NCI-H1092 (cell line): ENCODE measurements at places on chromosomes 4 and X.

DNA sequence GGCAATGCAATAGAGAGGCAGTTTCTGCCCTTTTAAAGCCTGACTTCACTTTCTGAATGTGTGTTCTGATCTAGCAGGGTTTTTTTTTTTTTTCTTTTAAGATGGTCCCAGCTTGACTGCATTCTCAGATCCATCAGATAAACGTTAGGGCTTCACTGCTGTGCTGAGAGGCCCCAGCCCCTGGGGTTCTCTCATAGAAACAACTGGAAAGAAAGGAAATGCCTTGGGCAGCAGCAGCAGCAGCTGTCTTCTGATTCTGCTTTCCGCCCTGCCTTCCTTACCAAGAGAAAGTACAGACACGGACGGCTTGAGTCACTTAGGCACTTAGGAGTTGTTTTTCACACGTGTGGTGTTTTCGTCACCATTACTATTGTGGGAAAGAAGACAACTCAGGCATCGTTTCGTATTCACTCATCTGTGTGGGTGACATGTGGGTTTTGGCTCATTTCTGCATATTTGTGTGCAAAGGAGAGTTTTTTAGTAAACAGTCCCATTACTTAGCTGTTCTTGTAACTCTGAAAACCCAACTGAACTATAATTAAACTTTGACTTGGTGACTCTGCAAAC, 172.0 kb downstream of the PTTG2 start:
- no peak for DNase-seq

DNA sequence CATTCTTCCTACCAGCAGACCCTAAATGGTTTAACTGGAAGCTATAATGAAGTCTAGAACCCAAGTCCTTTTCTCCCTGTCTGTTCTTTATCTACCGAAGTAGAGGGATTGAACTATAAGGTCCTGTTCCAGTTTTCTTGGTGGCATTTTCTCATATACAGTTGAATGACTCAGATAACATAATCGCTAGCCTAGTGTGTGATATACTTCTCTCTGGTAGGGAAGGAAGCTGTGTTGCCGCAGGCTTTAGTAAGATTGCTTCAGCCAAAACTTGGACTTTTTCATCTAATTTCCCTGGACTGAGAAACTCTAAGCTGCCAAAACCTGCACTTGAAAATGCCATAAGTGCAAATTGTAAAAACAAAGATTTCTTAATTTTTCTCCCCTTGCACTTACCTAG, 123.4 kb downstream of the NWD2 start:
- DNase-seq = no peak

DNA sequence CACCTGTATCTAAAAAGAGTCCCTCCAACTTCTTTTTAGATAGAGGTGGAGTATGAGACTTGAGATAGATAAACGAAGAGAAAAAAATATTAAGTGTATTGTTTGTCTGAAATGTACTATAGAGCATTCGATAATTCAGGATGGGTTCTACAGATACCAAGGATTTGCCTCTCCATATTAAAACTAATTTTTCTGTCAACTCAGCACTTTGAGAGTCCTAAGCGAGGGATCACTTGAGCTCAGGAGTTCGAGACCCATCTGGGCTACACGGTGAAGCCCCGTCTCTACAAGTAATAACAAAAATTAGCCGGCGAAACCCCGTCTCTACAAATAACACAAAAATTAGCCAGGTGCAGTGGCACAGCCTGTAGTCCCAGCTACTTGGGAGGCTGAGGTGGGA, 1.5 kb downstream of the DNAAF6 start:
- no peak for DNase-seq

DNA sequence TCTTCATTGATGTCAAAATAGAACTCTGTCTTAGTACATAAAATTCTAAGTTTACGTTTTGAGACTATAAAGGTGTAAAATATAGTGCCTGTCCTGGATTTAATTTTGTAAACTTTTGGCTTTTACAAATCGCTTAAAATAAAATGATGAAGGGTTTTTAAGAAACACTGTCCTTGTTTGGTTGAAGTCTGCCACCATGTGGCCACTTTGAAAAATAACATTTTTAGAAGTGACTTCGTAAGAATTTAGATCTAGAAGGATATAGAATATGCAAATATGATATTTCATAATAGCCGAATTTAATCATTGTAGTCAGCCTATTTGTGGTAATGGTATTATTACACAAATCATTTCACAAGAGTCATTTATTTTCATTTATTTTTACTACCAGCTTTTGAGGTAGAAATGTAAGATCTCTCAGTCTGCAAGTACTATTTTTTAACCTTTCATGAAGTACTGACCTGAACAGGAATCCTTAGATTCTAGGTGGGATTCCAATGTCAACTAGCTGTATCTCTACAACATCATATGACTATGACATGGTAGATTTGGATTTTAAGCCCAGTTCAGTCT, 31.0 kb upstream of the FAT4 start:
- DNase-seq = no peak

GRCh38 chrX:26032111-26032912, 105.8 kb upstream of the MAGEB18 start:
- DNase-seq = no peak

GRCh38 chrX:54934058-54934457, 13.4 kb downstream of the TRO start:
- no peak for DNase-seq

DNA sequence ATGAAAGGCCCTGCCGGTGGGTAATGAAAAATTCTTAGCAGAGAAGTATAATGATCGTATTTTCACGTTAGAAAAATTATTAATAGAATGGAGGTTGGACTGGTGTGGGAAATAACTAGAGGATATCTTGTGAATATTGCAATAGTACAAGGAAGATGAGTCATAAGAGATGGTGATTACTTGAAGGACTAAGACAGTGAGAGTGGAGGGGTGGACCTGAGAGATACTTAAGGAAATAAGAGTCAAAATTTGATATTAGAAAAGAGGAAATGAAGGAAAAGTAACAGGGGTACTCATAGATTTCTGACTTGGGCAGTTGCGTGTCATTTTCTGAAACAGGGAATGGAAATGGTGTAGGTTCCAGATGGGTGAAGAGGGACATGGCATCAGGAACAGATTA, 1.7 kb upstream of the USP53 start:
- DNase-seq = no peak

DNA sequence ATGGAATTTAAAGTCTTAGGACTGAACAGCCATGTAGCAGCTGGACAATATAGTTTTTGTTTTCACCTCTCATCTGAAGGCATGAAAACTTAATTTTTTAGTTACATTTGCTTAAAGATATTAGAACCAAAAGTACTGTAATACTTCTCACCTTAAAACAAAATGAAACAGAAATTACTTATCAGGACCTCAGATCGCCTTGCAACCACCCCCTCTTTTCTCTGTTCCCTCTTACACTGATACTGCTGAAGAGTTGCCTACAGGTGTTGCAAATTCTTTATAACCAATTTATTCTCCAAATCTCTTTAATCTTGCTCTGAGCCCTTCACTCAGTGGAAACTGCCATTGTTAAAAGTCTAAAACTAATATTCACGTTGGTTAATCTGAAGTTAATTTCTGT, 145.0 kb downstream of the SPCS3 start:
- no peak for DNase-seq

DNA sequence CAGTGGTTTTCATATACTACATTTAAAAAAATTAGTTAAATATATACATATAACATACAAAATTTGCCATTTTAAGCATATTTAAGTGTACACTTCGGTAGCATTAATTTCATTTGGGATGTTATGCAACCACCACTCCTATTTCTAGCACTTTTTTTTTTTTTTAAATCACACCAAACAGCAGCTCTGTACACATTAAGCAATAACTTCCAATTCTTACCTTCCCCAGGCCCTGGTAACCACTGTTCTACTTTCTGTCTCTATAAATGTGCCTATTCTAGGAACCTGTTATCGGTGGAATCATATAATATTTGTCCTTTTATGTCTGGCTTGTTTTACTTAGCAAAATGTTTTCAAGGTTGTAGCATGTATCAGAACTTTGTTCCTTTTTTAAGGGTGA, 39.1 kb downstream of the TMEM164 start:
- DNase-seq = no peak

GRCh38 chr4:14772388-14772787, 229.9 kb upstream of the CPEB2 start:
- no peak for DNase-seq

DNA sequence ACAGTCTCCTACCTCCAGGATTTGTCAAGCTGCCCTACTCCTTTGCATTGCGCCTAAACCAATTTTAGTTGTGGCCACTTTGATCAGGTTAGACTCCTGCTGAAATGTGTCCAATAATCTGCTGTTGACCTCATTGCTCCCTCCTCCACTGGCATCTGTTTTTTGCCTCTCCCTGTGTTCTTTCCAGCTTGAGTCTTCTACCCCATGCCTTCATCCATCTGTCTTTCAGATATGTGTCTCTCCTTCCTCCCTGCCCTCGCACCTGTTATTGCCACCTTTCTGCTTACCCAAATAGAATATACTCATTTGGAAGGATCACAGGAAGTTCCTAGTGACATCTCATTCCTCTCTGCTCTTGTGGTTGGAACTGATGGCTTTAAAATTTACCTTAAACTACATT, 366.6 kb upstream of the CLNK start:
- DNase-seq = no peak

DNA sequence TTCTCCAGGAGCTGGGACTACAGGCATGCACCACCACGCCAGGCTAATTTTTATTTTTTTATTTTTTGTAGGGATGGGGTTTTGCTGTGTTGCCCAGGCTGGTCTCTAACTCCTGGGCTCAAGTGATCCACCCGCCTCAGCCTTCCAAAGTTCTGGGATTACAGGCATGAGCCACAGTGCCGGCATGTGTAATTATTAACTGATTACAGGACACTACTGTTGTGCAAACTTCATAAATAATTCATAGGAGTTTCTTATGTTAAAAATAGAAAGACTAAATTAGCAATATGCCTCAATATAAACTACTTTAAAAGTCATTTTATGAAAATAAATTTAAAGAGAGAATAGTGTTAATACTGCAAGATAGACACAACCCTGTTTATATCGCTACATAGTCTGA, 221.9 kb downstream of the SNCA start:
- DNase-seq = no peak
